ENCODE measurements at places on chromosomes 13 and 19. TPM values are rescaled to one million over a fixed set of nuclear protein-coding genes. Genes with fewer than 3 reads are reported as not detected.

The MUC16 gene
- total RNA-seq = not detected

DNA sequence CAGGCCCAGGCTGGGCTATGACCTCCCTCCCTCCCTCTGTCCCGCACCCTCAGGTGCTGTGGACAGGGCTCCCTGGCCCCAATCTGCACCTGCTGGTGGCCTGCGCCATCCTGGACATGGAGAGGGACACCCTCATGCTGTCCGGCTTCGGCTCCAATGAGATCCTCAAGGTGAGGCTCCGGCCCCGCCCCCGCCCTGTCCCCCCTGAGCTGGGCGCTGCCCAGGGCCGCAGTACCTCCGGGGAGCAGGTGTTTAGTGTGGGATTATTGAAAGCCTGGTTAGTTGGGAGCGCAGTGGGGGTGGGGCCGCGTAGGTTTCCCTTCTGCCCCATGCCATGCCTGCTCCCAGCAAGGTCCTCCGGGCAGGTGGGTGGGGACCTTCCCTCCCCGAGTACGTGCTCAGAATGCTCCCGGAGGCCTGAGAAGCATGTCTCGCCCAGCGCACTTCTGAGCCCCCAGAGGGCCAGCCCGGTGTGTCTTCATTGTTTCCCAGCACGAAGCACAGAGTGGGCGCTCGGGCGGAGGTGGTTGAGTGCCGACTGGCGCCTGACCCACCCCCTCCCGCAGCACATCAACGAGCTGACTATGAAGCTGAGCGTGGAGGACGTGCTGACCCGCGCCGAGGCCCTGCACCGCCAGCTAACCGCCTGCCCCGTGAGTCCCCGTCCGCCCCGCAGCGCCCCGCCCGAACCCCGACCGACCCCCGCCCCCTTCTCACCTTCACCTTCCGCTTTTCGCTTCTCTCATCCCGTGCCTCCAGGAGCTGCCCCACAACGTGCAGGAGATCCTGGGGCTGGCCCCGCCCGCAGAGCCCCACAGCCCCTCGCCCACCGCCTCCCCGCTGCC, 8.8 kb downstream of the IL4I1 start:
- DNase-seq = no peak

DNA sequence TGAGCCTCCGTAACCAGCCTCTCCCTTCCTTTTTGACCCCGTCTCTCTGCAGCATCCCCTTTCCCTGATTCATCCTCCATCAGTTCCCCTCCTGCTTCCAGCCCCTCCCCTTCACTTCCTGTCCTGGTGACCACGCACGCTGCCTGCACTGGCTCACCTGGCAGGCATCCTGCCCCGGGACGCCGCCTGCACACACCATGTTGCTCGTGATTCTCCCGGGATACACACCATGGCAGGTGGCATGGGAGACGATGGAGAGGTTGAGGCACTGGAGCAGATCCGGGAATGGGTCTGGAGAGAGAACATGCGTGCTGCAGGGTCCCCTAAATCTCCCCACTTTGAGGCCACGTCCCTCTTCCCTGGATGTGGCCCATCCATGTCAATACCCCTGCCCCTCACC, 4.2 kb downstream of the KLK12 start:
- no peak for DNase-seq

The ZNF99 gene
- not detected for total RNA-seq

DNA sequence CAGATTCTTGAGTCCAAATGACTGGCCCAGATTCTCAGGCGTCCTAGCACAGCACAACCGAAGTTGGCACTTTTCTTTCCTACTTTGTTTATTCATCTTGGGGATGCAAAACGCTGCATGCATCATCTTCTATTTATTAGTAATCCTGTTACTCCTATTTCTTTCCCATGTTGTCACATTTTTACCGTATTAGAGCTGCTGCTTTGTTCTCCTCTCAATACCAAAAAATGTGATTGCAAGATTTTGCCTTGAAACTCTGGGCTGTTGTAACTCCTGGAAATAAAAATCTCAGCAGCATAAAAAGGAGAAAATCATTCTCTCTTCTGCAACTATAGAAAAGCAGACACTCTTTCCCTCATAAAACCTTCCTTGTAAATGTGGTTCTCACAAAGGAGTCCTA, 12.9 kb upstream of the IGSF23 start:
- peak; percentile 16 for DNase-seq

The PLPPR3 gene
- total RNA-seq = 0.33 TPM

DNA sequence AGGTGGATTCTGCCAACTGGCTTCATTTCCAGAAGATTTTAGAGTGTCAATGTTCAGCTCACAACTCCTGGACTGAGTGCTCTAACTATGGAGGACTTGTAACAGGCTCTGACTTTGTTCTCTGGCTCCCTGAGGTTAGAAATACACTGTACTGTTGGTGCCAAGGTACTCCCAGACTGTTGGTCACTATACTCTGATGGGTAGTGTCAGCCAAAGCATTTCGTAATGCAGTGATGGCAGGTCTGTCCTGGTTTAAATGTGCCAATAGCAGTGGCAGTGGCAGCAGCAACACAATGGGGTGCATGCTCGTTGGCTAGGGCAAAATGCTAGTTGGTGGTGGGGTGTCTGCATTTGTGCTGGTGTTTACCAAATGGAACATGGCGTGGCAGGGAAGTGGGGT, 472.2 kb downstream of the TDRD3 start:
- no peak for DNase-seq

The NXNL1 gene
- total RNA-seq = not detected

The UPK1A gene
- total RNA-seq = not detected

DNA sequence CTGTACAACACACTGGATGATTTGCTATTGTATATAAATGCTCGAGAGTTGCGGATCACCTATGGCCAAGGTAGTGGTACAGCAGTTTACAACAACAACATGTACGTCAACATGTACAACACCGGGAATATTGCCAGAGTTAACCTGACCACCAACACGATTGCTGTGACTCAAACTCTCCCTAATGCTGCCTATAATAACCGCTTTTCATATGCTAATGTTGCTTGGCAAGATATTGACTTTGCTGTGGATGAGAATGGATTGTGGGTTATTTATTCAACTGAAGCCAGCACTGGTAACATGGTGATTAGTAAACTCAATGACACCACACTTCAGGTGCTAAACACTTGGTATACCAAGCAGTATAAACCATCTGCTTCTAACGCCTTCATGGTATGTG, 21.5 kb downstream of the OLFM4 start:
- no peak for DNase-seq

The TNFSF11 gene
- total RNA-seq = 0.33 TPM

DNA sequence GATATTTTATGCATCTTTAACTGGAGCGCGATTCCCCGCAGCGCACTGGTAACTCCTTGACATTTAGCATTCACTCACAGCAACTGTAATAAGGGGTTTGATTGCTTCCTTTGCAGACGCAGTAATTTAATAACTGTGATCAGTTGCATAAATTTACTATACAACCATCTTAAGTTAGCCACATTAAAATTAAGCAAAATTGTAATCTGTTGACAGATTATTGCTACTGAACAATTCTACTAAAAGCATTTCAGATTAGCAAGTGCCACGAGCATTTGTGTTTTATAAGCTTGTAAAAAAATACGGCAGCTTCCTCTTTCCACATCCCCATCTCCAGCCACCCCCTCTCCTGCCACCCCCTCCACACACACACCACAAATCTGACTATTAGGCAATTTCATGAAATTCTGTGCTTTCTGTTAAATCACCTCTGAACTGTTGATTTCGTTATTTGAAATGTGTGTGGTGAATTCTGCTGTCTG, 44.4 kb downstream of the TSHZ3 start:
- DNase-seq = no peak

- no peak for DNase-seq
These were observed 14.4 kb upstream of the TPM4 start for GRCh38 chr19:16061943-16062342.

The EID2B gene
- 3.3 TPM for total RNA-seq

DNA sequence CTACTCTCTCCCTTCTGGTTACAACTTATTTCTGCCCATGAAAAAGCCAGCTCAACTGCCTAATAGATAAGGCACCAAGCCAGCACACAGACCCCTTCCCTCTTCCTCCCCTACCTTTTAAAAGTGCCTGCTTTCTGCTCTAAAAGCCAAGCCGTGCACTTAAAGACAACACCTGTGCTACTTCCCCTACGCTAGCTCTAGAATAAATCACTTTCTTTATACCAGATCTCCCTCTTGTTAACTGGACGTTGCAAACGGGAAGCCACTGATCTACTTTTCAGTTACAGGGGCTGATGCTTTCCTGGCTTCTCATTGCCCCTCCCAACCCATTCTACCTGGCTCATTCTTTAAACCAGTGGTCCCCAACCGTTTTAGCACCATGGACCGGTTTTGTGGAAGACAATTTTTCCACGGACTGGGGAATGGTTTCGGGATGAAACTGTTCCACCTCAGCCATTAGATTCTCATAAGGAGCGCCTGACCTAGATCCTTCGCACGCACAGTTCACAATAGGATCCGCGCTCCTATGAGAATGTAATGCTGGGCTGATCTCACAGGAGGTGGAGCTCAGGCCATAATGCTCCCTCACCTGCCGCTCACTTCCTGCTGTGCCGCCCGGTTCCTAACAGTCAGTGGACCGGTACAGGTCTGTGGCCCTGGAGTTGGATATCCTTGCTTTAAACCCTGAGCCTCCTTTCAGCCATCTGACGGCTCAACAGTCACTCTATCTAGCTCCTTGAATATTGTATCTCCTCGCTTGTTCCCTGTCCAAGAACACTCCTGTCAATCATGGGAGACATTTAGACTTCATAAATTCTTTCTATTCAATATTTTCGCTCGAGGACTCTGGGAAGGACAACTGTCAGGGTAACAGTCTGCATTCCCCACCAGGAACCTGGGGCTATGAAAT, 841 bp upstream of the ZNF223 start:
- DNase-seq = no peak

DNA sequence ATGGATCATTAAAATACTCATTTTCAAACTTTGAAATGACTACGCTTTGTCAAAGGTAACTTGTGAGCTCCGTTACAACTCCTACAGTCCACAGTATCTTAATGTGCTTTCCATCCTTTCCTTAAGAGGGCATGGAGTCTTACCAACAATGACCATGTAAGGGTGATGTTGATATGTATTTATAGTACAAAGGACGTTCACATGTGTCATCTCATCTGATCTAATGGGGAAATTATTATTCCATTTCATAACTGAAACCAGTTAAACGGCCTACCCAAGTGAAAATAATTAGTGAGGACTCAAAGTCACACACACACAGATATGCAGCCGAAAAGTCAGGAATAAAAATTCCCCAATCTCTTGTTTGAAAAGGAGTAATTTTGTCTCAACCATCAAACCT, 9.6 kb downstream of the USP12 start:
- DNase-seq = no peak

DNA sequence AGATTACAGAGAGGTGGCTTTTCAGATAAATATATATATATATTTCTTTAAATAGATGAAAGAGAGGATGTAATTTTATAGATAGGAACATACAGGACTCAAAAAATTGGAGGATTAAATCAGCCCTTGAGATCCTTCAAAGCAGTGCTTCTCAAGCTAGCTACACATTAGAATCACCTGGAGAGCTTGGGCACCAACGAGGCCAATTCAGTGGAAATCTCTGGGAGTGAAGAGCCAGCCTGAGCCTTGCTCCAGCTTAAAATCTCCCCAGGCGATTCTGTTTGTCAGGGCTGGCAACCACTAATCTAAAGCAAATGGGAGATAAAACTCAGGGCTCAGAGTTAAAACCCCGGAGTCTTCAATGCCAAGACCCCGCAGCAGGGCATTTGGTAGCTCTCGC, 15.0 kb upstream of the CLN5 start:
- DNase-seq = no peak

The CYP4F2 gene
- not detected for total RNA-seq

DNA sequence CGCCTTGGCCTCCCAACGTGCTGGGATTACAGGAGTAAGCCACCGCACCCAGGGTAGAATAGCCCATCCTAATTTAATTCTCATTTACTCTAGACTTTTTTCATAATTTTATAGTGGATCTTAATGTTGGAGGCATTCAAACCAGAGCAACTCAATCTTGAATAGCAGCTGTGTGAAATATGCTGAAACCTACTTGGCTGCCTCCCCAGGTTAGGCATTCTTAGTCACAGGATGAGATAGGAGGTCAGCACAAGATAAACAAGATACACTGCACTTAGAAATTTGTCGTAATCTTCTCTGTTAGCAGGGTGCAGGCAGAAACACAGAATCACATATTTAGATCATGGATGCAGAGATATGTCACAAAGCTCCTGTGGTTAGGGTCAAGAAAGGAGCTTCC, 2.7 kb upstream of the ZNF43 start:
- DNase-seq = peak; percentile 8

DNA sequence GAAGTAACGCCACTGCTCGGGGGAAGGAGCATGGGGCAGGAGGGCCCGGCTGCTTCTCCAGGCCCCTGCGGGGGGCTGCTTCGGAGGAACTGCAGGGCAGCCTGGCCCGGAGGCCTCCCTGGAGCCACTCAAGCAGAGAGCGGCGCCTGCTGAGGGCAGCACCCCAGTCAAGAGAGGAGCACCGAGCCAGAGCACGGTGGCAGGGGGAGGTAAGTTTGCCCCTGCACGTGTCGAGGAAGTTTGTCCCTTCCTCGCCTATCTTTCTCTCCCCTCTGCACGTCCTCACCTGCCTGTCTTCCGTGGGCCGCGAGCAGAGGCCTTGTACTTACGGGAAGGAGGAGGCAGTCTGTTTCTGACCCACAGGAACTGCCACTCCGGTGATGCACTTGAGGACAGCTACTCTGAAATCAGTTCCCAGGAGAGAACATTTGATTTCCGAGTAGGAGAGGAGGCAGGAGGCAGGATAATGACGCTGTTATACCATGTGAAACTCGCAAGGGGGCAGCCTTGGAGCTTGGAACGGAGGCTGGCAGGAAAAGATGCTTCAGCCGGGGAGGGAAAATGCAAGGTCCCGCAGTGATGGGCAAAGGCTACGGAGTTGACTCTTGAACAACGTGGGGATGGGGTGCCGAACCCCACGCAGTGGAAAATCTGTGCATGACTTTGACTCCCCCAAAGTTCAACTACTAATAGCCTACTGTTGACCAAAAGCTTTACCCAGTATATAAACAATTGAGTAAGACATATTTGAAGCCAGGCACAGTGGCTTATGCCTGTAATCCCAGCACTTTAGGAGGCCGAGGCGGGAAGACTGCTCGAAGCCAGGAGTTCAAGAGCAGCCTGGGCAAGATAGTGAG, 5.0 kb downstream of the FFAR1 start:
- DNase-seq = peak; percentile 74

GRCh38 chr19:13014101-13014920, 19.0 kb downstream of the NFIX start:
- peak; percentile 66 for DNase-seq

DNA sequence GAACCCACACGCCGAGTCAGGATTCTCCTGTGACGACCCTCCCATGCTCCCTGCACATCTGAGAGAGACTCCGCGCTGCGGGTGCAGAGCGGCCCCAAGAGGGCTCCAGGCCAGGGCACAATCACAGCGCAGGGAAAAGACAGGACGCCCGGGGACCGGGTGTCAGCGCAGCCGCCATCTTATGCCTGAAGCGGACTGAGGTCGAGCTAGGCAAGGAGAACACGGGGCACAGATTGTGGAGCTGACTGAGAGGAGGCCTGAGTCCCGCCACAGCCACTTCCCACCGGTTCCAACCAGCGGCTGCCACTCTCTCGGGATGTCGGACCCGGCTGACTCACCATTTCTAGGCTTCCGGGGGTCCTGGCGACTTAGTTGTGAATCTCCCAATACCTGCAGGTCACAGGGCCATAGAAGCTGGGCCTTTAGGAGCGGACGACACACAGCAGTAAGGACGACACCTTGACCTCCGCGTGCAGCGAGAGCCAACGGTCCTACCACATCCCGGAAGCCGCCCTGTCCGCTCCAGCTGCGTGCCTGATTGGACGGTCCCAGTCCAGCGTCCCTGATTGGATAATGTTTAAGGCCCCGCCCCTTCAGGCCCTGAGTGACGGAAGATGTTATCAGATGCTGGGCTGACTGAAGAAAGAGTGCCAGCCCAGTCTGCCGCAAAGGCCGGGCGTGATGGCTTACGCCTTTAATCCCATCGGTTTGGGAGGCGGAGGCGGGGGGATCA, at the start of gene ZNF728:
ZNF728 (minus strand) TSS at position 487 of the 733 bp plus-strand sequence; CDS start at position 341, 146 bp downstream.
- no peak for DNase-seq

Data from fibroblast of the aortic adventitia (primary cell).